Urinary bladder (tissue), 4 donors: ENCODE measurements at places on chromosomes 3 and 15.

GRCh38 chr3:172354931-172355499 lies 93.2 kb downstream of the GHSR start:
- no peak for DNase-seq

GRCh38 chr3:37701734-37702433 lies 159.8 kb upstream of the CTDSPL start:
- DNase-seq: no peak

GRCh38 chr15:34514251-34514670 lies 69.2 kb downstream of the GOLGA8B start:
- peak; percentile 10 for DNase-seq

DNA sequence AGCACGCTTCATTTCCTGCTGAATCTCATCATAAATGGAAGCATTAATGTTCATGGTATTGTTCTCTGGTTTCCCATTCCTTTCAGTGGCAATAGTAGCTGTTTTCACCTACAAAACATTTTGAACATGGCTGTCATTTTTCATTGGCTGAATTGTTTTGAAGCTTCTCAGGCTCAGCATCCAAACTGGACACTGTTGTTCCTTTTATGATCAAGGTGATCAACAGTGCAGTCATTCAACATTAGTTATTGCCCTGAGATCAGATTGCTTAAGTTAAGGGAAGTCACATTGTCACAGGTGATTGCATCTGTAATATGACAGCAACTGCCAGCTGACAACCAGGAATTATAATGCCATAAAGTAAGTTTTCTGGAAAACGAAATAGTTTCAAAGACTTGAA lies 46.9 kb downstream of the SATB1 start:
- DNase-seq: no peak

DNA sequence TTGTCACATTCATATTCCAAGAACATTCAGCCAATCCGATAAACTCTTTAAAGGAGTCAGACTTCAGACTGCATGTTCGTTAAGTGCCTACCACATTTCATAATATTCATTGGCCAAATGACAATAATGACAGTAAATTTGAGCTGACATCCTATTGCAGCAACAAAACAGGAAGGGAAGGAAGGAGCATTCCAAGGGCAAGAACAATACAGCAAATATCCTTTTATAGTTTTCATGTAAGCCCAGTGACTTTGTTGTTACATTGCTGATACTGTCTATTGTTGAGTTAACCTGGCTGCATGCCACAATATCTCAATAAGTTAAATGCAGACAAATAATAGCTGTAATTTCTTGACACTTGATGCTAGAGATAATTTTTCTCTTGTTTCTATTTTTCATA lies 16.4 kb upstream of the CBLB start:
- DNase-seq: no peak

- DNase-seq: no peak
These were observed 555.8 kb upstream of the IL12A start for GRCh38 chr3:159432682-159433340.

DNA sequence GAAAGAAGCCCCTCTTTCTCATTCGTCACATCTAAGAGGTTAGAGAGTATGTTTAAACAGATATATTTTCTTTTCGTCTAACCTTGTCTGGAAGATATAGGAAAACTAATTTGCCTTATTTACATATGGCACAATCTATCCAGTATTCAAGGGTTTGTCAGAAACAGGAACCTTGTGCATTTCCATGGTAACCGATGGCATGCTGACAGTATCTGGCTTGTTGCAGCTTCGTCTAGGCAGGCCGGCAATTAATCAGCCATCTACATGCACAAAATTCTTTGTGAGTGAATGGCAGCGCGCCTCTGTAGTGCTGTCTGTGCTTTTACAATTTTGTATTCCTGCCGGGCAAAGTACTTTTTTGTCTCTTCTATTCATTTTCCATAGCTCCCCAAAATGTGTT lies 294.0 kb upstream of the SOX2 start:
- peak; percentile 31 for DNase-seq

DNA sequence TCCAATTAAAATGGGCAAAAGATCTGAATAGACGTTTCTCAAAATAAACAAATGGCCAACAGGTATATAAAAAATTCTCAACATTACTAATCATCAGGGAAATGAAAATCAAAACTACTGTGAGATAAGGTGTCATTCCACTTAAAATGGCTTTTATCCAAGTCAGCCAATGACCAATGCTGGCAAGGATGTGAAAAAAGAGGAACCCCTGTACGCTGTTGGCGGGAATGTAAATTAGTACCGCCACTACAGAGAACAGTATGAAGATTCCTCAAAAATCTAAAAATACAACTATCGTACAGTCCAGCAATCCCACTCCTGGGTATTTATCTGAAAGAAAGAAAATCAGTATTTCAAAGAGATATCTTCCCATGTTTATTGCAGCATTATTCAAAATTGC lies 176.9 kb upstream of the STT3B start:
- no peak for DNase-seq

GRCh38 chr15:85116066-85116465 lies 134.4 kb downstream of the PDE8A start:
- no peak for DNase-seq

DNA sequence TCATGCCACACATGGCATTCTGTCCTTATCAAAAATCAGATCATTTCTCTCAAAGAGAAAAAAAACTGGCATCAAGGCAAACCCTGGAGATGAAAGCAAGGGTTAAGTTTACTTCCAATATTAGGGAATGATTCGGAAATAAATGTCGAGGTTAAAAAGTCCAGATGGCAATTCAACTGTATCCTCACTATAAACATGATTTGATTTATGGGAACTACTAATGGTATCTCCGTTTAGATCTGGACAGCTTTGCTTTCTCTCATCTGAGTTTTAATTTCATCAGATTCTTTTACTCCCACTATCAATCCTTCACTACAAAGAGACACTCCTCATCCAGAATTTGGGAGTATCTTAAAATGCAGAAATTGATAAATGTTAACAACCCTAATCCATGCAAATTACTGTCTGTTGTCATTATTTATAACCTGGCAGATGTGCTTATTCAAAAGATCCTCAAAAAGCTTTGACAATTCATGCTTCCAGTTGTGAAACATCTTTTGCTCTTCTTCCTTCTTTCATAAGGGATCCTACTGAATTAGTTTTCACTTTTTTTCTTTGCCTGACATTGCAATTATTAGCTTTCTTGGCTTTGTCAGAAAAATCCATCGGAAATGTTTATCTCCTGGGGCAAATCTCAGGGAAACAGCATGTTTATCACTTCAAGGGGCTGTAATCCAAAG lies 903.2 kb downstream of the MCTP2 start:
- peak; percentile 69 for DNase-seq

DNA sequence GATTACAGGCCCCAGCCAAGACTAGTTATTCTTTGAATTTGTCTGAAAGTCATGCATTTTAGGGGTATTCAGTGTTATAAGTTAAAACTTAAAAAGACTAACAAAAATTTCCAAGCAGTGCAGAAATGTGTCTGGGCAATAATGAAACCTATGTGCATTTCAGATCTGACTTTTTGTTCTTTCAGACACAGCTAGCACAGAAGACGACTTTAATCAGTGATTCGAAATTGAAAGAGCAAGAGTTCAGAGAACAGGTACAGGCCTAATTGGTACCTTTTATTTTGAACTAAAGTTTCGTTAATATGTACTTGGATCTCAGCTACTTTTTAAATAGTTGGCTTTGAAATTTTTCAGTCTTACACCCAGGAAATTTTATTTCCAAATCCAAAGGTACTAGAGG lies 163.1 kb upstream of the LRRFIP2 start:
- no peak for DNase-seq

DNA sequence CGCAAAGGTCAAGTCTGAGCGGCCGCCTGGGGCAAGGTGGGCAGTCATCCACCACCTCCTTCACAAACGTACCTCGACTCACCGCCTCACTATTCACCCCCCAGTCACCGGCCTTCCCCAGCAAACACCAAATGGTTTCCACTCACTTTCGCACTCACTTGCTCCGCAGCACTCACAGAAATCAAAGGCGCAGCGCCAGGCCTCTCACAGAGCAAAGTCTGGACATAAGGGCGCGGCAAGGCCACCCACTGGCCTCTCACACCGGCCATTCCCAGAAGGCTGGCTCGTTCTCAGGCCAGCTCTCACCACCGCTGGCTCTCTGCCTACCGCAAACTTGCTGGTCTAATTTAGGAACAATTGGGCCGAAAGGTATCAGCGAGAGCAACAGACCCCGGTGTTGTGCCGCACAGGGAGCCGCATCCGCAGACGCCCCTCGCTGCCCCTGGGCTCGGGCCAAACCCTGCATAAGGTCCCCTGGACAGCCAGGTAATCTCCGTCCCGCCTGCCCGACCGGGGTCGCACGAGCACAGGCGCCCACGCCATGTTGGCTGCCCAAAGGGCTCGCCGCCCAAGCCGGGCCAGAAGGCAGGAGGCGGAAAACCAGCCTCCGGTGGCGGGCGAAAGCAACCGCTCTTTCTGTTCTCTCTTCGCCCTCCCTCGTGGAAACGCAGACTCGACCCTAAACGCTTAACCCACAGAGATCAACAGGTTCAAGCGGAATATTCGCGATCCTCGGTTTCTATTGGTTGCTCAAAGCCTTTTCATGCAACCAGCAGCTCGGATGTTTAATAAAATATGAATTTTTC lies 2.9 kb downstream of the SHOX2 start:
- no peak for DNase-seq

- no peak for DNase-seq
These were observed 77.4 kb downstream of the CHCHD6 start for GRCh38 chr3:126781406-126781805.

- DNase-seq: no peak
These were observed 305.9 kb upstream of the ARRDC4 start for GRCh38 chr15:97654481-97655076.

DNA sequence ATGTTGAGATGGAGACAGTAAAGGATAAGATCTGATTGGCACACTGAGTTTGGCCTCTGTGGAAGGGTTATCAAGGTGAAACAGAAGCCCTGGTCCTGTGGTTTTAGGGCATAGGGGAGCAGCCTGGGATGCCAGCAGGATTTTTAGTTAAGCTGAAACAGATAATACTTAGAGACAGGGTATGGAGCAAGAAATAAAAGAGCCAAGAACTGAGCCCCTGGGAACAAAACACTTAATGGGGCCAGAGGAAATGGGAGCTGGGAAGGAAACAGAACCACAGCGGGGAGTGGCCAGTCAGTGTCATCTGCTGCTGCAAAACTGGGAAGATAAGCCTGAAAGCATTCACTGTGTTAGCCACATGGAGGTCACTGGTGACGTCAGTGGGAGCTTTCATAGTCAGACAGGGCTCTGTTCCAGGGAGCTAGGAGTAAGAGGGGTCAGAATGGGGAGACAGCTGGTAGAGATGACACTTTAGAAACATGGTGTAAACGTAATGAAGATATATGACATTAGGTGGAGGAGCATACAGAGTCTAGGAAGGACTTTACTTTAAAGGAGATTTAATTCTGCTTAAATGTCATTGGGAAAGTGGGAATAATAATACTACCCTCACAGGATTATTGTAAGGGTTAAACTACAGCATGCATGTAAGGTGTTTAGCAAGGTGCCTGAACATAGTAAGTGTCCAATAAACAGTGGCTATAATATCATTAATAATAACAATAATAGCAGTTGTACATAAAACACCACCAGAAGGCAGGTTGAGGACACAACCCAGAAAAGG lies 172.7 kb upstream of the CTNNB1 start:
- DNase-seq: peak; percentile 48

- no peak for DNase-seq
These were observed 210.3 kb downstream of the RAP2B start for GRCh38 chr3:153372326-153372725.

- DNase-seq: no peak
These were observed 227.5 kb upstream of the MDFIC2 start for GRCh38 chr3:70539908-70540307.

GRCh38 chr3:55362210-55362960 lies 124.7 kb downstream of the WNT5A start:
- no peak for DNase-seq

GRCh38 chr3:98353554-98353953 lies at the start of gene OR5K4:
OR5K4 (plus strand) TSS chr3:98353854; CDS start chr3:98353854, 0 bp downstream.
- DNase-seq: no peak

DNA sequence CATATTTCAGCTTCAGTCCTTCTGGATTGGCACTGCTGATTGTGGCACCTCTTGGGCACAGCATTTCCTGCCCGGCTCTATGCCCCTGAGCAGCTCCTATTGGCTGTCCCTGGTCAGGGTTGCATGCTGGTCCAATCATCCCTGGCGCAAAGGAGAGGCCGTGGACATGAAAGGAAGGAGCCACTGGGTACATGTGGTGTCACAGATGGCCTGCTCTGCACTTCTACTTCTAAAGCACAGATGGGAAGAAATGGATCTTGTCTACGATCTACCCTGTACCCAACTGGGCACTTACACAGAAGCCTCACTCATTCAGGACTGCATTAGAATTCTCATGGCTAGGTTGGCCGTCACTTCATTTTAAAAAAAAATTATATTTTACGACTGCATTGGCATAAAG lies 232.5 kb downstream of the SHQ1 start:
- DNase-seq: no peak

DNA sequence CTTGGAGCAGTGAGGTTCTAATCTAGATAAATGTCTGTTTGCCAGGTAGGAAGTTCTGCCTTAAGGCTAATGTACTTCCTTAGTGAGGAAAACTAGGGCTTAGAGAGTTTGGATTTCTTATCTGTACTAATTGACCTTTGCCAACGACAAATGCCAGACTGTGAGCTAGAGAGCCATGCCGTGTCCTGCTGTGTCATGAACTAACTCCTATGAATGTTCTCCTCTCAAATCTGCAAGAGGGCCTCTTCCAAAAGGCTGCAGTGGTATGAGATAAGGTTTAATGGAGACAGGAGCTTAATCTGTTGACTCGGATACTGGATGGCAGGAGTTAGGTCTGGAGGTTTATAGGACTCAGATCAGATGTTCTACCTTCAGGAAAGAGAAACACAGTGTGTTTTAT lies 524.9 kb downstream of the NTRK3 start:
- DNase-seq: no peak

- no peak for DNase-seq
These were observed 365.8 kb downstream of the FOXP1 start for GRCh38 chr3:71217640-71218222.
